ENCODE measurements at places on chromosomes 12 and 14. TPM values are rescaled to one million over a fixed set of nuclear protein-coding genes. Genes with fewer than 3 reads are reported as not detected.

- DNase-seq, result no peak
Observed at GRCh38 chr12:46664761-46665287, 161.0 kb downstream of the SLC38A4 start.

- DNase-seq, result peak; percentile 68
Observed at GRCh38 chr14:103880348-103881267, 33.2 kb upstream of the PPP1R13B start.

Gene TMCC3
- 5.1 TPM for total RNA-seq

Gene RPS6KL1
- 22.9 TPM for total RNA-seq

GRCh38 chr12:53824001-53824712, 72.4 kb upstream of the CISTR start:
- DNase-seq, result no peak

Gene TRPV4
- total RNA-seq, result 3.0 TPM

- DNase-seq, result no peak
Observed at GRCh38 chr12:117040496-117040895, 58.7 kb downstream of the TESC start.

DNA sequence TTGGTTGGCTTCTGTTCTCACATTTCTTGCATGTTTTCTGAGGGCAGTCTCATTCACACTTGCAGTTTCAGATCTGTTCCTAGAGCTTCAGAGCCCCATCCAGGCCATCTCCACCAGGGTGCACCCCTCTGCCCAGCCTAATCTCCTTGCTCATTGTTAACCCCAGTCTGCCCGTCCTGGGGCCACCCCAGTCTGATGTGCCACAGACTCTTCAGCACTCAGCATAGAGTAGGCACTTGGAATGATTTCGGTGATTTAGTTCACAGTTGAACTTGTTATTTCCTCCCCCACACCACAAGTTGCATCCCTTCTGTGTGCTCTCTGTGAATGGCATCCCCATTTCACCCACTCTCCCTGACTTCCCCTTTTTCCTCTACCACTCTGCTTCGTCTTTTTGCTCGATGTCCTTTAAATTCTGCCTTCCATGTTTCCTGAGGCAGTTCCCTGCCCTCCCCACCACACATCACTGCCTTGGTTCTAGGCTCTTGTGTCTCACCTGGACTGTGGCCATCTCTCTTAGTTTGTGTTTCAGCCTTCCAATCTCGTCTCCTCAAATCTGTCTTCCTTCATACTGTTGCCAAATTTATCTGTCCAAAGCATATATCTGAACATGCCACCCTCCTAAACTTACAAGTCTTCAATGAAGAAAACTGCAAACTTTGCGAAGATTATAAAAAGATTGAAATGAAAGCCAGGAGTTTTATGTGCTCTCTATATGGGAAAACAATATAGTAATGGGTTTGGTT, 41.5 kb downstream of the ANO6 start:
- DNase-seq, result no peak

GRCh38 chr14:62179367-62180018, 417.3 kb downstream of the SNAPC1 start:
- peak; percentile 85 for DNase-seq

- DNase-seq, result no peak
Observed at GRCh38 chr14:29458547-29458946, 469.1 kb downstream of the PRKD1 start.

Gene RNASE4
- 27.6 TPM for total RNA-seq

- no peak for DNase-seq
Observed at GRCh38 chr12:120132863-120133385, 16.4 kb upstream of the RAB35 start.

Gene AKAP6
- 30.9 TPM for total RNA-seq

GRCh38 chr12:12606781-12607589, 4.7 kb upstream of the CREBL2 start:
- no peak for DNase-seq

- DNase-seq, result no peak
Observed at GRCh38 chr12:21334771-21335325, at the start of gene SLCO1A2. Gene SLCO1A2, minus strand, starts transcription at chr12:21334917. Its CDS starts 270 bp downstream, at chr12:21334647.

Gene CLEC2A
- total RNA-seq, result not detected

- DNase-seq, result no peak
Observed at GRCh38 chr14:55957950-55958349, 160.3 kb upstream of the PELI2 start.

Gene GSC
- total RNA-seq, result 2.0 TPM

Gene PRB4
- not detected for total RNA-seq

- DNase-seq, result no peak
Observed at GRCh38 chr12:28409892-28410291, 219.6 kb downstream of the CCDC91 start.

DNA sequence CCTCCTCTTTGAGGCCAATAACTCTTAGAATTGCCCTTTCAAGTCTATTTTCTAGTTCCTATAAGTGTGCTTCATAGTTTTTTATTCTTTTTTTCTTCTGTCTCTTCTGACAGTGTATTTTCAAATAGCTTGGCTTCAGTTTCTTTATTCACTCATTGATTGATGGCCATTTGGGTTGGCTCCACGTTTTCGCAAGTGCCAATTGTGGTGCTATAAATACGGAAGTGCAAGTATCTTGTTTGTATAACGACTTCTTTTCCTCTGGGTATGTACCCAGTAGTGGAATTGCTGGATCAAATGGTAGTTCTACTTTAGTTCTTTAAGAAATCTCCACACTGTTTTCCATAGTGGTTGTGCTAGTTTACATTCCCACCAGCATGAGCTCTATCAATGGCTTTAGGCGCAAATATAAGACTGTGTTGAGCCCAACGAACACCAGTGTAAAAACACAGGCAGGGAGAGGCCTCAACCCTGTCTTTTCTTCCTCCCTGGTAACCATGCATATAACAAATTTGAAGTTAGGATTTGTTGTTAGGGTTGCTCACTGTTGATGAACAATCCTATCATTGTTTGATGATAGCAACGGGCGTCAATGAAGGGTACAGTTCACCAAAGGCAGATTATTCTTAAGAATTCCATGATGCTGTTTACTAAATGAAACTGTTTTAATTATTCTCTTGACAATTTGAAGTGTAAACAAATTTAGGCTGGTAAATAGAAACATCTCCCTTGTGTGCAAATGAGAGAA, 13.3 kb upstream of the LMNTD1 start:
- DNase-seq, result no peak

DNA sequence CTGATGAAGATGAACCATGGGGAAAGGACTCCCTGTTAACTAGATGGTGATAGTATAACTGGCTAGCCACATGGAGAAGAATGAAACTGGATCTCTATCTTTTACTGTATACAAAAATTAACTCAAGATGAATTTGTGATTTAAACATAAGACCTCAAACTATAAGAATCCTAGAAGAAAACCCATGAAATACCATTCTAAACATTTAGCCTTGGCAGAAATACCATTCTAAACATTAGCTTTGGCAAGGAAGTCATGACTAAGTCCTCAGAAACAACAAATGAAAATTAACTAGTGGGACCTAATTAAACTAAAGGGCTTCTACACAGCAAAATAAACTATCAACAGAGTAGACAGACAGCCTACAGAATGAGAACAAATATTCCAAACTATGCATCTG, 28.4 kb upstream of the NOVA1 start:
- DNase-seq, result no peak

DNA sequence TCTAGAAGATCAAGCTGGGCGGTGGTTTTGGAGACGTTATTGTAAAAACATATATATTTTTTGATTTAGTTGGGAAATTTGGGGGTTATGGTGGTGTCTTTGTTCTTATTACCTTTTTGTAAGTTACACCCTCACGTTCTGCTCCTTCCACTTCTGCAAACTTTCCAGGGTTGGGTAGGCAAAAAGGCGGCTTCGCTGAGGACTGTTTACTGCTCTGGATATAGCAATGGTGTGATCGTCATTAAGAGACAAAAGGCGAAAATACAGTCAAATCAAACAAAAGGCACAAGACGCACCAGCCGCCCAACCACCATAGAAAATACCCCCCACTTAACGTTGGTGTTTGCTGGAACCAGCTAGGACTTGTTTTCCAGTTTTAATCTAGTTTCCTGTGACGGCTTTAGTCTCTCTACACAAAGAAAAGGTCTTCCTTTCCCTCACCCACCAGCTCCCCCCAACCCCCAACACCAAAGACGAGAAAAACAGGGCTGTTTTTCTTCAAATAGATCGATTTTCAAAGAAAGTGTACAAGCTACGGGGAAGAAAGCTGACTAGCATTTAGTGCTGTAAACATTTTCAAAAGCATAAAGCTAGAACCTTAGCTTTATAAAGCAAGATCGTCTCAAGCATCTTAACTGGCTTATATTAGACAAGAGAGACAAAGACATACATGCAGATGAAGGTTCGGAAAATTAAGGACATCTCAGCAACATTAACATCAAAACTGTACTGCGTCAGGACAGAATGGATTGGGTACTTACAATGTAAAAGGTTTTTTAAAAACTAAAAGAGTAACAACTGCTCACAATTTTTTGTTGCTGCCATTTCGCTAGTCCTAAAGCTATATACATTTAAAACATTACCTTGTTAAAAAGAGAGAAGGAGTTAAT, 2.0 kb upstream of the SETD1B start:
- DNase-seq, result no peak

- no peak for DNase-seq
Observed at GRCh38 chr12:16261944-16262475, 15.5 kb downstream of the SLC15A5 start.

DNA sequence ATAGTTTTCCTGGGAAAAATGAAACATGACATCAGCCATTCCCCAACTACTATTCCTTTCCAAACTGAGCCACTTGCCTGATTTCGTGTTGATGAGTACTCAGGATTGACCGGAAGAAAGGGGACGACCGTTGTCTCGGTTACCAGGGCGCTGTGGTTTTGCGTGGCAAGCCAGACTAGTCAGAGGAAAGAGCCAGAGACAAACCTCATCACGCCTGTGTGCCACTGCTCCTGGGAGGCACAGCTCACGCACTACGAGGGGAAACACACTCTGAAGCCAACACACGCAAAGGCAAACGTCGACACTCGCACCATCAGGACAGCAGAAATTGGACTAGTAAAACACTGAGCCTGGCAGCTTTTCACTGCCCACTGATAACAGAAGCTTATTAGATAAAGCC, 35.0 kb downstream of the GIT2 start:
- no peak for DNase-seq

- DNase-seq, result no peak
Observed at GRCh38 chr14:69670093-69670492, 58.7 kb downstream of the SUSD6 start.

GRCh38 chr12:64385468-64385867, 5.1 kb downstream of the C12orf56 start:
- no peak for DNase-seq

DNA sequence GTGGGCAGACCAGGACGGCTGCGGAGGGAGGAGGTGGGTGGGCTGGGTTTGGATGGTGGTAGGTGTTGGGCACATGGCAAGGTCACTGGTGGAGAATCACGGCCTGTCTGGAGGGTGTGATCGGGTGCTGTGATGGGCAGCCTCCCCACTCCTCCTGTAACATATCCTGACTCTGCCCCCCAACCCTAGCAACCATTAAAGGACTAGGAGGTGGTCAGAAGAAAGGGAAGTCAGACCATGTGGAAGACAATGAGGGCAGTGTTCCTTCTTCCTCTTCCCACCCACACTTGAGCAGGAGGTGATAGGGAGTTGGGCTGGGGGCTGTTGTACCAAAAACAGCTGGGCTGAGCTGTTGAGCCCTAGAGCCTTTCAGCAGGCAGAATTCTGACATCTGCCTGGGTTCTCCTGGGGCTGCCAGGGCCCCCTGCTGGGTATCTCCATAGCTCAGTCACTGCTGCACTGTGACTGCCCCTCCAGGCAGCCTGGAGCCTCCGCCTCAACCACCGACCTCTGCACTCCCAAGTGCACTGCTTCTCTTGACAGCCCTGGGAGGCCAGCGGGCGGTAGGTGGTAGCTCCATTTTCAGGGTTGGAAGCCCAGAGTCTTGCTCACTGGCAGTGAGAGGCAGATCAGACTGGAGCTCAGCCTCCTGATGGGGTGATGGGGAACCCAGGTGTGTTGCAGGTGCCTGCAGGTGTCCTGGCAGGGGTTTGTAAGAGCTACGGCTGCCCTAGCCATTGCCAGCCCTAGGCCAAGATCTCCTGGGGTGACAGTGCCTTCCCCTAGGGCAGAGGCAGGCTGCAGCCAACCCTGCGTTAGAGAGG, 15.4 kb downstream of the VASH1 start:
- DNase-seq, result no peak

Gene CCDC196
- total RNA-seq, result 15.7 TPM

Gene KCNC2
- total RNA-seq, result not detected

Gene SLC17A8
- total RNA-seq, result 0.37 TPM

GRCh38 chr12:32446316-32447119, 47.2 kb downstream of the FGD4 start:
- DNase-seq, result no peak

GRCh38 chr14:59739794-59740193, 130.8 kb downstream of the RTN1 start:
- no peak for DNase-seq

DNA sequence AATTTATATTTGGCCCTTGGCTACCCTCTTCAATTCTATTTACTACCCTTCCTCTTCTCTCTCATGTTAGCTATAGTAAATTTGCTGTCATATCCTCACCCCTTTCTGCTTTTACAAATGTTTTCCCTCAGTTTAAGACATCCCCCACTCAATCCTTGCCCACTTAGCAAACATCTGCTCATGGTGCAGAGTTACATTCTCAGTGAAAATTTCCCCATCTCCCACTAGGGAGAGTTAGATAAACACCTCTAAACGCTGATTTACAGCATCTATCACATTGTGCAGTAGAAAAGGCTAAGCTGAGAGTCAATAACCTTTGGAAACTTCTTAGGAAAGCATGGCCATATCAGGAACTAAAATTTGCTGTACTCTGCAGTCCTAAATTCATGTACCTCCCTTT, 69.0 kb downstream of the DENND5B start:
- DNase-seq, result no peak

DNA sequence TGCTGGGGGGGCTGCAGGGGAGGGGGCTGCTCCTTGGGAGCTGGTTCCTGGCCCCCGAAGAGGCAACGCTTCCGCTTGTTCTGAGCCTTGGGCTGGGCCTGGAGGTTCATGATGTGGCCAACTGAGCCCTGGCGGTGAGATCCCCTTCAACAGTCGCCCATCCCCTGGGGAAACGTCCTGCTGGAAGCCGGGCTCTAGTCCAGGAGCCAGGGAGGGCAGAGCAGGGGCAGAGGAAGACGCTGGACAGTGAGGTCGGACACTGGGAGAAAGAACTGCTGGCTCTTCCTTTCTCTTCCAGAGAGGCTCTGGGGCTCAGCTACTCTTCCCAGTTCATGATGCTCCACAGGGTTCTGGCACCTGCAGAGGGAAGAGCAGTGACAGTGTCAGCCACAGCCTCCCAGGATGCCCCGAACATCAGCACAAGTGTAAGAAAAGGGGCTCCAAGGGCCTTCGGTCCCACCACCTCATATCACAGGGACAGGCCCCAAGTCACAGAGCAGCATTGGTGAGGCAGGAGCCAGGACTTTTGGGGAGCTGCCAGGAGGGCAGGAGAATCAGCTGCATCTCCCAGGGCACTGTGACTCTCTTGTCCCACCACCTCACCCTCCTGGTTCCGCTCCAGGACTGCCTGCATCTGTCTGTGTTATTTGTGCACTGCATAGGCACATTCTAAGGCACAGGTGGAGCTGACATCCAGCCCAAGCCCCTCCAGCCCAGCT, 25.9 kb upstream of the PNMA1 start:
- no peak for DNase-seq

Gene PLA2G1B
- 0.94 TPM for total RNA-seq

- no peak for DNase-seq
Observed at GRCh38 chr14:90114554-90114953, 52.8 kb downstream of the KCNK13 start.

GRCh38 chr12:96134200-96134599, 60.0 kb upstream of the ELK3 start:
- DNase-seq, result no peak
